ENCODE measurements at places on chromosomes 11 and 22. TPM values are rescaled to one million over a fixed set of nuclear protein-coding genes. Genes with fewer than 3 reads are reported as not detected.

- no peak for DNase-seq
Observed at GRCh38 chr11:34168642-34169420, 63.4 kb downstream of the NAT10 start.

DNA sequence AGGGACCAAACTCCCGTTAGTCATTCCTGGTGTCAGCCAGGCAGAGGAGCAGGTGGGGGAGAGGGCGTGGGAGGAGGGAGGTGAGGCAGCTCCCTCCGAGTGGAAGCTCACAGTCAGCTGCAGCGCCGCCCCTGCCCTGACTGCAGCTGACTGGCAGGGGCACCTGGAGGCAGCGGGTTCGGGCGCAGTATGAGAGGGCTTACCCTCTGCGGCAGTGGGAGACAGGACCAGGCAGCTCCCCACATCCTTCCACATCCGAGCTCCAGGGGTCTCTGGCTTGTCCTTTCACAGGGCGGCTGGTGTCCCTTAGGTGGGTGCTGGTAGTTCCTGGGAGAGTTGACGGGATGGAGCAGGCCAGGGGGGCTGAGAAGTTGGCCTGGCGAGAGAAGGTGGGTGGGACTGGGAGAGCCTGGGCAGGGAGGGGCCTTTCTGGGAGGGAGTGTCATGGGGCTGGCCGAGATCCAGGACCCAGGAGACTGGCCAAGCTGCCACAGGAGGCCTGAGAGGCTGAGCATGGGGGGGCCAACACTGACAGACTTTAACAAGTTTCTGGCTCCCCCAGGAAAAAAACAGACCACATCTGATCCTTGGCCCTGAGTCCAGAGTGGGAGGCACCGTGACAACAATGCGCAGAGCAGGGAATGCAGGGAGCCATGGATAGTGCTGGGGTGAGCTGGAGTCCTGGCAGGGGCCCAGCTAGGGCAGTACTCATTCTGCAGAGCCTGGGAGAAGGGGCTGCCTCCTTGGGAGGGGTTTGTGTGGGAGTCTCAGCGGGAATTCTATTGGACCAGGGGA is 4.9 kb downstream of the ADORA2A start:
- no peak for DNase-seq

DNA sequence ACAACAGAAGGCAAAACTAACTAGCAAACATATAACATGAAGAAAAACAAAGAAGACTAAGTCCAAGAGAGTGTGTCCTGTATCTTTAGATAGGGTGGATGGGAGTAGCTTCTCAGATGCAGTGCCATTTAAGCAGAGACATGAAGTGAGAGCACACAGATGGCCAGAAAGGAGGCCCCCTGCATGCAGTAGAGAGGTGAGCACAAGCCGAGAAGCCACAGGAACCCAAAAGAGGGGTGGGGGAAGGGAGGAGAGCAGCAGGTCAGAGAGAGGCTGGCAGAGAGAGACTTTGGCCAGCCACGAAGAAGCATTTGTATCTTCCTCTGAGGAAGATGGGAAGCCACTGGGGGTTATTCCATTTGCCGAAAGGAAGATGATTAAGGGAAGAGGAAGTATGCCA is 86.7 kb downstream of the NTM start:
- DNase-seq, result no peak

DNA sequence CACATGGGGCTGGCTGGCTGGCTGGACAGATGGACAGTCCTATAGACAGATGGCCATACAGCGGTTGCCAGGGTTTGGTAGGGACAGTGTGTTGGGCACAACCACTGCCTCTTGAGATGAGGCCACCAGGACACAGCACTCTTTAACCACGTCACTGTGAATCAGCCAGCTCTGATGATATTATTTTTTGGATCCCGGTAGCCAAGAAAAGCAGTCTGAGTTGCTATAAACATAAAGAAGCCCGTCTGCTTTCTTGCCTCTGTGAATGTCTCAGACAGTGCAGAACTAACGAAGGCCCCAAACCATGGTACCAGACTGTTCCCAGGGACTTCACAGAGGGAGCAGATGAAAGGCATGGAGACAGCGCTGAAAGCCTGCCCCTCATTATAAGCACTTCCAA is 115.9 kb upstream of the CSNK2A3 start:
- DNase-seq, result no peak

DNA sequence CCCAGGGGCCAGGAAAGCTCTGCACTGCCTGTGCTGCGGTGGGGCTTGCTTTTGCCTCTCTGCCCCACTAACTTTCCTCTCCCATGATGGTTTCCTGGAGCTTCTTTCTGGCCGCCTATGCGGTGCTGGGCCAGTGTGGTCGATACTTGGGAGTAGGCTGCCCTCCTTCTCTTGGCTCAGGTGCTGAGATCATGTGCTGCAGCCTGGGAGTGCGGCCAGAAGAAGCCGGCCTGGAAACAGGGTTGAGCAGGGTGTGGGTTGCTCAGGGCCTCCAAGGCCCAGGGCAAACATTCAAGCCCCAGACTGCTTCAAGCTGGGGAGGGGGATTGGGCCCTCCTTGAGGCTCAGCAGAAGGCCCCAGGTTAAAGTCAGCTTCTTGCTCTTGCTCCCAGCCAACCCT is 125.0 kb downstream of the NTM start:
- DNase-seq, result no peak

- no peak for DNase-seq
Observed at GRCh38 chr11:56331861-56332491, 13.9 kb upstream of the OR8K1 start.

DNA sequence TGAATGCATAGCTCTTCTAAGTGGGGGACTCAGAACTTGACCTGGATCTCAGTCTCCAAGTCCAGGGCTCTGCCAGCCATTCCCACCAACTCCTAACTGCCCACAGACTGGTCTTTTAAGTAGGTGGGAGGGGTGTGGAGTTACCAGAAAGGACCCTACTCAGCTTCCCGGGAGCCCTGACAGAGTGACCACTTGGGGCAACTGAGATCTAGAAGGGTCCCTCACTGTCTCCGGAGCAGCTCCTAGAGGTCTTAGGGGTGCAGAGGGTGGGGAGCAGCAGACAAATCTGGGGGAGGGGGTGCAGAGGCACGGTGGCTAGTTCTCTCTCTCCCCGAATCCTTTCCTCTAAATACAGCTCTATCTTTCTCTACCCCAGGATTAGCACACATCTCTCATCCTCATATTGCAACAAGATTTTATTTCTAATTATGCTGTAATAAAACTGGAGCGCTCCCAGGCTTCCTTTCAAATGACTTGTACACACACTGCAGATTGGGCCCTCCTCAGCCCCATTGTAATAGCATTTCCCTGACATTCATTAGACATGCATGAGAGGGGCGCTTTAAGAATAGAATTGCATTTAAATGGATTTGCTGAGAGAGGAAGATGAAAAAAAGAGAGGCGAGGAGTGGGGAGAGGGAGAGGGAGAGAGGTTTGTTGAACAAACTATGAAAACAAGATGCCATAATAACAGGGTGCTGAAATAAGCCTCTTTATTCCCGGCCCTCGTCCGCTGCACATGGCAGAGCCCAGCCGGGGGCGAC is 219.0 kb downstream of the CEP164 start:
- DNase-seq, result no peak

- DNase-seq, result no peak
Observed at GRCh38 chr11:122226810-122227379, 110.9 kb upstream of the BLID start.

DNA sequence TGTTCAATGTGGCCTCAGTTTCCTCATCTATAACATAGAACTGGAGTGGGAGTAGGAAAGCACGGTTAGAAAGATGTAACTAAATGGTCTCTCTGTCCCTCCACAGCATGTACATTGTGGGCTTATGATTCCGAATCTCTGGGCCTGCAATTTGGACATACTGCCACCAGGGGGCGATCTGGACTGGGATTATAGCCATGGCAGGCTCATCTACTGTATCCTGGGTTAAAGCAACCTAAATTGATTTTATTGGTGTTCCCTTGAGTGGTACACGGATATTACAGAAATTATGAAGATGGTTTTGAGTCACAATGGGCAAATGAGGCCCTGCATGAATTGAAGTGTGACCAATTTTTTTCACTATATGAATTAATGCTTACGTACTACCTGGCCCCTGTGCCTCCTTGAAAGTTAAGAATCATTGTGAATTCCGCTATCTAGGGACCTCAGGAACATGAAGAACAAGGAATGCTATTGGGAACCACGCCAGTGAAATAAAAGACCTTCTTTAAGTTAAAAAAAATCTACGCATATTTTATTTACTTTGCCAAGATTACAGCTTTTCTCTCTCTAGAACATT is 32.9 kb downstream of the TST start:
- peak; percentile 17 for DNase-seq

GRCh38 chr11:27095059-27095458 is 54.4 kb downstream of the BBOX1 start:
- DNase-seq, result no peak

DNA sequence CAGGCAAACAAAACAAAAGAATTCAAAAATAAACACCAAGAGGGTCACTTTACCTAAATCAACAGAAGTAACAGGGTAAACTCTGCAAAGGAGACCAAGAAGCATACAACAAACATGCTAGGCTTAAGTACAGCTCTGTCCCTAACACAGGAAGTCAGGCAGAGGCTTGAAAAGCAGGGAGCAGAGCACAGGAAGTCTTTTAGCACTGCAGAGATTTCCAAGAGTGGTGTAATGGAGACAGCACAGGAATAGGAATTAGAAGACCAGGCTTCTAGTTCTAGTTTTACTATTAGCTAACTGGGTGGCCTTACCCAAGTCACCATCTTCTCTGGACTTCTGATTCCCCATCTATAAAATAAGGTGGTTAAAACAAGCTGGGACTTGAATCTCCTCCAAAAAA is 1.9 kb downstream of the RBFOX2 start:
- DNase-seq, result peak; percentile 48

- DNase-seq, result no peak
Observed at GRCh38 chr11:123178186-123178585, 16.9 kb downstream of the CLMP start.

DNA sequence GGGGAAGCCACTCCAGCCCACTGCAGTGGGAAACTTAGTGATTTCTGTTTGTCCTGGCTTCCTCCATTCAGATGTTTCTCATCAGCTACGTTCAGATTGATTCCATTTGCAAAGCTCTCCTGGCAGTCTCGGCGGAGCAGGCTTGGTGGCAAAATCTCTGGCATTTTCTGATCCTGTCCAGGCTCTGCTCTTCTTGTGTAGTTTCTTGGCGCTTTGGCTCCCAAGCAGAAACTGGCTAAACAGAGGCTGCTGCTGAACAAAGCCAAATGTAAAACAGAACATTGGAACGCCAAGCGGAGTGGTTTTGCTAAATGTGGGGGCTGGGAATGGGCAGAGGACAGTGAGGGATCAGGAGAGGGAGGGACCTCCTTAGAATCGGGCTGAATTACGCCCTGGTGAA is 36.7 kb downstream of the ADAMTS8 start:
- no peak for DNase-seq

DNA sequence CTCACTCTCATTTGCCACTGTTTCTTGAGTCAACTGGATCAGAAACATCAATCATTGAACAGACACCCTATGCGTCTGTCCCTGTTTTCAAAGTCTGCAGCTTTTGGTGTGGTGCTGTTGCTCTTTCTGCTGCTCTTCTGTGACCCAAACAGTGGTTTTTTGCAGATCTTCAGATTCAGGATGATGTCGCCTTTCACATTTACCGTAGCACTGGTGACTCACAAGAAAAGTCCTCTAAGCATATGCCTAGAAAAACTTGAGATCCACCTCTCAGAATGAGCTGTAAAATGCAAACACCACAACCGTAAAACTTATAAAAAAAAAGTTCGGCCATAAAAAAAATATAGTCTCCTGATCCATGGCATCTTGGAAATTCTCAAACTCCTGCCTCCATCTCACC is 400.4 kb downstream of the NTM start:
- DNase-seq, result no peak

- DNase-seq, result no peak
Observed at GRCh38 chr22:26588729-26589366, 1.1 kb downstream of the TPST2 start.

Gene ALDH3B2
- total RNA-seq, result not detected

Gene PYGM
- 0.13 TPM for total RNA-seq

Gene MLC1
- not detected for total RNA-seq

Gene ASCL3
- not detected for total RNA-seq

Gene AASDHPPT
- 38.8 TPM for total RNA-seq

Gene BIRC3
- 1.7 TPM for total RNA-seq

Measured in dermis microvascular lymphatic vessel endothelial cell (primary cell).